Lung (tissue), 17 donors: ENCODE measurements at places on chromosomes 2 and 18. TPM values are rescaled to one million over a fixed set of nuclear protein-coding genes. Genes with fewer than 3 reads are reported as not detected.

- no peak for DNase-seq
Observed at GRCh38 chr2:237857791-237858190, 1.6 kb upstream of the RAMP1 start.

GRCh38 chr2:117432746-117433145 lies 381.7 kb upstream of the DDX18 start:
- no peak for DNase-seq

GRCh38 chr18:35713545-35713944 lies 132.0 kb downstream of the GALNT1 start:
- no peak for DNase-seq

Gene RPE
- 42.3 TPM for total RNA-seq

- DNase-seq: no peak
Observed at GRCh38 chr2:150426315-150426714, 61.2 kb downstream of the RND3 start.

DNA sequence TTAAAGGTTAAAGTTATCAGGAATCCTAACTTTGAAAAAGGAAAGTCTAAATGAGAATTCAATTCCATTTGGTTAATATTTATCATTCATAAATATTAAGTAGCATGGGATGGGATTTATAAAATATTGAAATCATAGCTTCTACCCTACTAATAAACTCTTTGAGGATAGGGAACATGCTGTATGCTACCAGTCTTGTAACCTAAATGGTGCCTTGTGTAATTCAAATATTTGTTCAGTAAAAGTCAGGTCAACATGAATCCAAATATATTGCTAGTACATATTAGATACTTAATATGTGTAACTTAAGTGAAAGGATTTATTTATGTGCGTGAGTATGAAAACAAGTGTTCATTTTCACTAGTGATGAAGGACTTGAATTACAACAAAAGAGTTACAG lies 94.1 kb downstream of the CAMKMT start:
- DNase-seq: no peak
